ENCODE measurements at places on chromosomes 1 and 21.

- H3K4me3 ChIP-seq, result no peak overlapping the region
- peaks cover 25% of the 10 kb centered on the region for H3K4me1 ChIP-seq
- DNase-seq, result no peak
- H3K27ac ChIP-seq, result no peak overlapping the region
- H3K27me3 ChIP-seq, result no peaks in the 10 kb centered on the region
- peaks cover 27% of the 10 kb centered on the region for H3K36me3 ChIP-seq
Observed at GRCh38 chr21:35014302-35015041, 34.6 kb downstream of the RUNX1 start.

- H3K36me3 ChIP-seq, result peaks cover 3% of the 10 kb centered on the region
- H3K4me3 ChIP-seq, result peak overlapping the region; percentile 90
- H3K4me1 ChIP-seq, result peaks cover 24% of the 10 kb centered on the region
- H3K27me3 ChIP-seq, result no peaks in the 10 kb centered on the region
Observed at GRCh38 chr1:84505493-84506001, 639 bp upstream of the SPATA1 start.

GRCh38 chr21:20647607-20648006 is 350.6 kb upstream of the NCAM2 start:
- no peaks in the 10 kb centered on the region for H3K27me3 ChIP-seq
- DNase-seq, result no peak
- H3K4me1 ChIP-seq, result no peaks in the 10 kb centered on the region
- H3K36me3 ChIP-seq, result no peaks in the 10 kb centered on the region

DNA sequence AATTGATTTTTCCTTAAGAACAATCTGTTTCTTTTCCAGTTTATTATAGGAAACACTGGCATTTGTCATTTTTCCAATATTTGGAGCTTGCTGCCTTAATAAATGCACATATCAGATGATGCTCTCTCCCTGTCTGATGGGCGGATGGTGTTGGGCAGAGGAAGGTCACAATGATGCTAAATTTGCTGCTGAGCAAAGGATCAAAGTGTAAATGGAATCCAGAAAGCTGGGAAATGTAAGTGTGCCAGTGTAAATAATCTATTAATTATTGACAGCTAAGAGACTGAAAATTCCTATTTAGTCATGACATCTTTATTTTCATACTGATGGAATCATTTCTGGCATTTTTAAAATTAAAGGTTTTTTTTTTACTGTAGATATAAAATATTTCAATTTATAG is 243.2 kb downstream of the PTBP2 start:
- H3K27me3 ChIP-seq, result peaks cover 4% of the 10 kb centered on the region
- no peak overlapping the region for H3K4me3 ChIP-seq
- DNase-seq, result no peak
- H3K27ac ChIP-seq, result no peak overlapping the region
- H3K4me1 ChIP-seq, result no peaks in the 10 kb centered on the region

GRCh38 chr1:183070923-183071618 is 47.9 kb downstream of the LAMC1 start:
- H3K27ac ChIP-seq, result no peak overlapping the region
- H3K4me1 ChIP-seq, result peaks cover 16% of the 10 kb centered on the region

GRCh38 chr21:45269861-45270260 is 17.8 kb downstream of the POFUT2 start:
- no peak for DNase-seq
- H3K4me1 ChIP-seq, result no peaks in the 10 kb centered on the region

- no peak overlapping the region for H3K27ac ChIP-seq
- H3K27me3 ChIP-seq, result peaks cover 3% of the 10 kb centered on the region
- DNase-seq, result no peak
Observed at GRCh38 chr1:55234016-55234415, 18.9 kb upstream of the USP24 start.

DNA sequence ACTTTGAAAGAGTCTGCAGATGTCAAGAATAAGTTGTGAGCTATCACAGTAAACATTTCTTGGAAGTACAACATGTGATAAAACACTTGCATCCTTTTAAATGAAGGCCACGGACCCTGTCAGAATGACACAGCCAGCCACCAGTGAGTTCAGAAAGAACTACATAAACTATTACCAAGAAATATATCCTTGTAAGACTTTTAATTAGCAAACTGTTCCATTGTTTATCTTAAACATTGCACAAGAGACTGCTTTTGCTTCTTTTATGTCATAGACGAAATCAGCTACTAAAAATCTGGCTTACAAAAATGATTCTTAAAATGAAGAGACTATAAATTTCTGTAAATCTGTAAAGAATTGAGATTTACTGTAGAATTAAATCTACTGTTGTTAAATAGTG is 17.9 kb downstream of the LRRC7 start:
- DNase-seq, result no peak
- H3K4me1 ChIP-seq, result no peaks in the 10 kb centered on the region
- no peak overlapping the region for H3K27ac ChIP-seq
- no peaks in the 10 kb centered on the region for H3K27me3 ChIP-seq
- no peaks in the 10 kb centered on the region for H3K36me3 ChIP-seq

DNA sequence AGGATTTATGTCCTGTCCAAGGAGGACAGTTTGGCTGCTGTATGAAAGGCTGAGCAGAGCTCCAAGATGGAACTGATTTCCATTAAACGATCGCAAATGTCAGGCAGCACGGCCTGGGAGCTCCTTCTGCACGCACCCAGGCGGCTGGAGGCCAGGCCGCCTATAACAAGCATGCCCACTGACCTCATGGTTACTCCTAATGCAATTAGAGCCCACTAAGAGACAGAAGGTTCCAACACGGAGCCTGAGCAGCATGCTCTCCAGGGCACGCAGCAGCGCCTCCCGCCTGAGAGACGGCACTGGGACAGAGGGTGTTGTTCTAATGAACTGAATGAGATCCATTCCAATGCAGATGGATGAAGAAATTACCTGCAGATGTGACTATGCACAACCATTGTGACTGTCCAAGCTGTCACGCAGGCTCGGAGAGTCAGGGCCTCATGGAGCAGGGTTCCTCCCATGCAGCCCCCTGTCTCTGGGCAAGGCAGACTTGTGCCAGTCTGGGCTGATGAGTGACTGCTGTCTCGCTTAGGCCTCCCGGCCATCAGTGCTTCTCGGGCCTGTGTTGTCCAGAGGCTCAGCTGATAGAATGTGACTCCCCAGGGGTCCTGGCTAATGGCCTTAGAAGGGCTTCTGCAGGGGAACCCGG is 25.2 kb upstream of the CDCA8 start:
- H3K4me1 ChIP-seq, result no peaks in the 10 kb centered on the region
- no peaks in the 10 kb centered on the region for H3K36me3 ChIP-seq
- no peak overlapping the region for H3K4me3 ChIP-seq
- no peak for DNase-seq
- H3K27ac ChIP-seq, result no peak overlapping the region
